ENCODE measurements at places on chromosomes 12 and 14.

DNA sequence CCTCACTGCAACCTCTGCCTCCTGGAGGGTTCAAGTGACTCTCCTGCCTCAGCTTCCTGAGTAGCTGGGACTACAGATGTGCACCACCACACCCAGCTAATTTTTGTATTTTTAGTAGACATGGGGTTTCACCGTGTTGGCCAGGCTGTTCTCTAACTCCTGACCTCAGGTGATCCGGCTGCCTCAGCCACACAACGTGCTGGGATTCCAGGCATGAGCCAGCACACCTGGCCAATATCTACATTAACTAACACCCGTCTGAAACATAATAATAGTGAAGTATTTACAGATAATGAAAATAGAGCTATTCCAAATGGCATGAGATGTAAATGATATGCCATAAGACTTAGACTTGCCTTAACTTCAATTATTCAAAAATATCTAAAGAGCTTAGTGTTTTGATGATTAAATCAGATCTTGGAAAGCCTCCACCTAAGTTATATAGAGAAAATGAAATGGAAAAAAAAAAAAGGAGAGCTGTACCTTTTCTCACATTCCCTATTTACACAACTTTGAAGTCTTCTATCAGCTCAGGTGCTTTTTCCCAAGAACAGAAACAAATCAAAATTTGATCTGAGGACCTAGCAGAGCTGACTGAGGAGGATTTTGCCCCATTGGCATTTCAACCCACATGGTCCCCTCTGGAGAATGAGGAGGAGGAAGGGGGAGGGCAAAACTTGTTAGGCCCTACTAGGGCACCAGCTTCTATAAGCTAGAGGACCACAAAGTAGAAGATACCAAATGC lies 309.2 kb downstream of the PRKD1 start:
- no peak for DNase-seq

DNA sequence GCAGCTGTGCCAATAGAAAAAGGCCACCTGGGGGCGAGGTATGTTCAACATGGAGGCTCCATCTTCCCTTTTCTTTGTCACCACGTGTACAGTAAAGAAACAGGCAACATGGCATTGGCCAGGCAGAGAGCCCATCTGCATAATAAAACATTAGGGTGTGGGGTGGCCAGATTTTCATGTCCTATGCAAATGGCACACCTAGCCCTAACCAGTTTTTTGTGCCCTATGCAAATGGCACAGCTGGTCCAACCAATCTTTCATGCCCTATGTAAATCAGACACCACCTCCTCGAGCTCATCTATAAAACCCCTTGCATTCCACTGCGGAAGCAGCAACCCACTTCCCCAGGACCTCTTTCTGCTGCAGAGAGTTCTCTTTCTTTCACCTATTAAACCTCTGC lies 149.1 kb upstream of the RGS6 start:
- DNase-seq = no peak

DNA sequence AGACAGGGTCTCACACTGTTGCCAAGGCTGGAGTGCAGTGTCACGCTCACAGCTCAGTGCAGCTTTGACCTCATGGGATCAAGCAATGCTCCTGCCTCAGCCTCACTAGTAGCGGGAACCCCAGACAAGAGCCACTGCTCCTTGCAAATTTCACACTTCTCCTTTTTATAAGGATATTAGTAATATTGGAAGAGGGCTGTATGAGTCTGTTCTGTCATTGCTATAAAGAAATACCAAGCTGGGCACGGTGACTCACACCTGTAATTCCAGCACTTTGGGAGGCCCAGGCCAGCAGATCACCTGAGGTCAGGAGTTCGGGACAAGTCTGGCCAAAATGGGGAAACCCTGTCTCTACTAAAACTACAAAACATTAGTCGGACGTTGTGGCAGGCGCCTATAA lies 12.9 kb upstream of the ORAI1 start:
- peak; percentile 72 for DNase-seq

- no peak for DNase-seq
Measured at GRCh38 chr14:74563233-74563585, 48.8 kb downstream of the LTBP2 start.

DNA sequence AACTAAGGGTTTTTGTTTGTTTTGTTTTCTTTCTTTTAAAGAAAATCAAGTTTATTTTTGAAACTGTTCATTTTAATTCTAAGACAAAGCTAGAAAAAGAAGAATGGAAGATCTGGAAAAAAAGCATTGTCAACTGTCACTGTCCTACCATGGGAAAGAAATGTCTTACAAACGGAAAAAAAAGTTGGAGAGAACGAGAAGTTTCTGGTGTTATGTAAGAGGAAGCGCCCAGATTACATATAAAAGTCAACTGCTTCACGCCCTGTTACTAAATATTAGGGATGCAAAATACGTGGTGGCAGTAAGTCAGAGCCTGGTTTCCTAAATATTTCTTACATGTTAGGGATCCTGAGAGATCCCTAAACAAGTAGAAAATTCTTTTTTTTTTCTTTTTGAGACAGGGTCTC lies 14.3 kb upstream of the FBXL14 start:
- peak; percentile 83 for DNase-seq

DNA sequence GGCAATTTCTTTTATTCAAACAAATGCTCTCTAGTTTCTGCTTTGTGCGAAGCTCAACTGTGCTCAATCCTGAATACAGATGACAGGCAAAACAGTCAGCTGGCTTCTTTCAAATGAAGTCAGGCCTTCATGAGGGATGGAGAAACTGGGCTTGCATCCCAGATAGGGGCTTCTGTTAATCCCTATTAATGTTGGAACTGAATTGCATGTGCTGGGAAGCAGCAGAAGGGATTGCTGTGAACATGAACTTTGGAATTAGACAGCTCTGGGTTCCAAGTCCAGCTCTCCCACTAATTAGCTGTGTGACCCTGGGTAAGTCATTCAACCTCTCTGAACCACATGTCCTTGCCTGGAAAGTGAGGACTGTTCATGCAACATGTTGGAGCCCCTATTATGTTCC lies 21.1 kb upstream of the CORO1C start:
- DNase-seq = no peak

DNA sequence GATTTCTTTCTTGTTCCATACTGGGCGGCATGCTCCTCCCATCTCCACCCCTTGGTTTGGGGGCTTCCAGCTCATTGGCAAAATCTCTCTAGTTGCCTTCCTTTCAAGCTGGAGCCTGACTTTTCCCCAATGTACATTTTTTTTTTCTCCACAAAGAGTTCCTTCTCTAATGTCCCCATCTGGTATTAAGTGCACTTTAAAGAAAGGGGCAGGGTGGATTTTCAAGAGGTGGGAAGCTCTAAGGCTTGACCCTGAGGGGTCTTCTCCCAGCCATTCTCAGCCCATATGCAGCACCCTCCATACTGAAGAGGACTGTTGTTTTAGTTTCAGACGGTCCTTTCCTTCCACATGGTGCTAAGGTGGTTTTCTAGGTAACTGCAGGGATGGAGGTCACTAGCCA lies 5.8 kb upstream of the PIP4K2C start:
- no peak for DNase-seq

- peak; percentile 81 for DNase-seq
Measured at GRCh38 chr12:41605545-41606305, 417.6 kb downstream of the PDZRN4 start.

DNA sequence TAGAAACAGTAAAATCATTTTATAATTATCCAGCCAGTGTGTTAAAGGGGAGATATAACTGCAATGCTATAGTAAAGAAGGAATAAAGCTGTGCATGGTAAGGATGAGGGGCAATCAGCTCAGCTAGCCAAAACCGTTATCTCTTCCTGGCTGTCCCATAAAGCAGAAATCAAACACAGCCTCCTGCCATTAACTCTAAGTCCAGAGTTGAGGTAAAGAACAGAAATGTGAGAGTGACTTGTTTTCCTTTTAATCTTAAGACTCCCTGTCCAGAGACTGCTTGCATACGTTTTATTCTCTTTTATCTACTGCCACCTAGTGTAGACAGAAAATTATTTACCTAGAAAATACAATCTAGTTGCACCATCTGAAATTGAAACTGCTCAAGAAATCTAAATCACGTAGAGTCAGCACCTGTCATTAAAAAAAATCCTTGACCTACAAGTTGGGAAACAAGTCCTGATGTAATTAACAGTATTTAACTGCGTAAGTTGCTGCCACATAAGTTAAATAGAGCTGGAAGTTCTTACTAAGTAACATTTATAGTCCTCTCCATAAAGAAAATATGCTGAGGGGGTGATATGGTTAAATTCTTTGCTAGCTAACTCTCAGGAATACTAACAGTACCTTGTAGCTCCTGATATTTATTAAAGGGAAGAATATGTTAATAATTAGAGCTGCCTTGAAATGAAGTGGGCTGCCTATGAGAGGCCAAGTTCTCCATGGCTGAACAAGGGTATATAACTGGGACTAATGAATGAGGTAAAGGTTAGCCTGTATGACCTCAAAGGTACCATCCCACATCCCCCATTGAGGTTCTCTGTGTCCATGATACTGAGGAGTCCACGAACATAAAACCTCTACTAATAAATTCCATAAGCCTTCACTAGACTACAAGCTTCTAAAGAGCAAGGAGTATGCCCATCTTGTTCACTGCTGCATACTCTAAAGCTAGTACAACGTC lies 62.7 kb downstream of the GALNT4 start:
- peak; percentile 90 for DNase-seq

GRCh38 chr12:44511289-44511688 lies 364.8 kb downstream of the NELL2 start:
- no peak for DNase-seq

DNA sequence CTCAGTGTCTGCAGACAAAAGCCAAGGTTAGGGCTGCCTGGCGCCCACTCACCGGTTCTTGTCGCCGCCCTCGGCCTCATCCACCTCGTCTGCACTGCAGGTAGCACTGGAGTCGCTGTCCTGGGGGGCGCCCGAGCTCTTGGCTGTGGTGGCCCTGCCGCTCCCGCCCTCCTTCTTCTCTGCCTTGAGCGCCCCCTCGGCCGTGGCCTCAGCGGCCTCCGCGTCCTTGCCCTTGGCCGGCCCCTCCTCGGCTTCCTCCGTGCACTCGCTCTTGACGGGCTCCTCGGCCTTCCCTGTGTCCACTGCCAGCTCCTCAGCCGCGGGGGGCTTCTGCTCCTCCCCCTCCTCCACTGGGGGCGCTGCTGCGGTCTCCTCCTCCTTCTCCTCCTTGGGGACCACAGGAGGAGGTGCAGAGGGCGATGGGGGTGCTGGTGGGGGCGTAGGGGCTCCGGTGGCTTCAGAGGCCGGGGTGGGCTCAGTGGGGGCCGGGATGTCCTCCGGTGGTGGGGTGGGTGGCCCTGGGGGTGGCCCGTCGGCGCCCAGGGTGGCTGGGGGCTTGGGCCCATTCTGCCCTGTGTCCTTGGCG lies 77.2 kb downstream of the RFLNA start:
- DNase-seq = no peak

DNA sequence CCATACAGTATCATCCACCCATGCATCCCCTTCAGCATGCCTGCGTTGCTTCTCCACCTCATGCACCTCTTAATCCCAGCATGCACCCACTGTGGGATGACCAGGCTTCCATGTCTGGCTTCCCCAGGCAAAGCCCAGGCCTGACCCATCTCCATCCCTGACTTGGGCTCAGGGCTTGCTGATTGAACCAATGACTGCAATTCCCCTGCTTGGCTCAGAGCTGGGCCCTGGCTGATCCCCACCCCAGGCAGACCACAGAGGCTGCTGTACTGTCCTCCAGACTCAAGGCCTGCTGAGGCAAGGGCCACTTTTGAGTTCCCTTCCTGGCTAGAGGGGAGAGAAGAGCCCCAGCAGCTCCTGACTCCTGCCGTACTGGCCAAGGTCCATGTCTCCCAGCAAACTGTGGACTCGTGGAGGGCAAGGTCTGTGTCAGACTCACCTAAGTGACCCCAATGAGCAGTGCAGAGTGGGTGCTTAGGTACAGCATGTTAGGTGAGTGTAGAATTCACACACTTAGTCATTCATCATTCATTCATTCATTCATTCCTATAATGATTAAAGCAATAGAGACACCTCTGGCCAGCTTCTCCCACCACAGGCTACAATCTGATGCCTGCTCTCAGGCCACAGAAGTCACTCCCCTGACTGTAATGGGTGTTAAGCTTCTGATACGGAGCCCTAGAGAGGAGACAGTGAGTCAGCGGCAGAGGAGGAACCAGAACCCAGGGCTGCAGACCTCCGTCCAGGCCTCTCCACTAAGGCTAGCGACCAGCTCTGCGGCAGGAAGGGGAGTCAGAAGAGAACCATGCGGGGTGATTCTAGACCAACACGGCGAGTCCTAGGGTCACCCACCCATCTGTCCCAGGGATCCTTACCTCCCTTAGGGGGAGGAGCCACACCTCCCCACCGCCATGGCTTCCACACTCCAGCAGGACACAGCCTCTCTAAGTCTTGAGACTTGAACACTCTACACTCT lies 2.9 kb downstream of the BEGAIN start:
- DNase-seq = no peak

- DNase-seq = peak; percentile 0
Measured at GRCh38 chr12:20370014-20370386, 1.7 kb downstream of the PDE3A start.

GRCh38 chr14:37045340-37046061 lies 126.9 kb downstream of the SLC25A21 start:
- no peak for DNase-seq

GRCh38 chr12:128684352-128684751 lies 139.4 kb downstream of the SLC15A4 start:
- no peak for DNase-seq

DNA sequence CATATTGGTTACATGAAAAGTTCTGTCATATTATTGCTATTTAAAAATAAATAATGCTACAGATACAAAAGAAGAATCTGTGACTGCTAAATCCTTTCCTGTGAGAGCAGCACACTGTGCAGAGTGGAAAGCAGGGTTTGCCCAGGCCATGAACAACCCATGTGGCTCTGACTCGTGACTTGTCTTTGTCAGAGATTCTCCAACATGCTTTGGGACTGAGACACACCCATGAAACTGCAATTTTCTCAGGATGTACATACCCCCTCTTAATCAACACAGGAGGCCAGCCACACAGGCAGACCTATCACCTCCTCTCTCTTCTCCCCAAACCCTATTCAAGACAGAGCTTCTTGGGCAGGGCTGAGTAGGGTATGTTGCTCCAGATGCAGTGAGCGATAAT lies 96.8 kb upstream of the NTF3 start:
- no peak for DNase-seq

GRCh38 chr12:42140901-42141300 lies 3.8 kb downstream of the GXYLT1 start:
- DNase-seq = no peak

DNA sequence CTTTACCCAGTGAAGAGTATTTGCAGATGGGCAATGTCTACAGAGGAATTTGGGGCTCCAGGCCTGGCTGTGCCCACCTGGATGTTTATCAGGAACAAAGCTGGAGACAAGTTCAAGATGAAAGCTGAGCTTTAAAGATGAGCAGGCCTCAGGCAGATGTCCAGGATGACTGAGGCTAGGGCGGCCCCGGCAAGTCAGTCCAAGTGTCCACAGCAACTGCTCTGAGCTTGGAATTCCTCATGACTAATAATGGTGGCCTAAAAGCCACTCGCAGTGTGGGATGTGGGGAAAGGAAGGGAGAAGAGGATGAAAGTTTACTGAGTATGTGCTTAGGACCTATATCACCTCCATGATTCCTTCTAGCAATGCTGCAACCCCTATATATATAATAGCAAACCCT lies 128.2 kb upstream of the NOS1 start:
- DNase-seq = no peak
